Liver (tissue), 10 donors: ENCODE measurements at places on chromosomes 1 and 21. TPM values are rescaled to one million over a fixed set of nuclear protein-coding genes. Genes with fewer than 3 reads are reported as not detected.
A peak's percentile ranks its signal among the peaks of the same experiment; 100 is the strongest.

- no peak for DNase-seq
Observed at GRCh38 chr1:225422795-225423517, 4.9 kb downstream of the LBR start.

DNA sequence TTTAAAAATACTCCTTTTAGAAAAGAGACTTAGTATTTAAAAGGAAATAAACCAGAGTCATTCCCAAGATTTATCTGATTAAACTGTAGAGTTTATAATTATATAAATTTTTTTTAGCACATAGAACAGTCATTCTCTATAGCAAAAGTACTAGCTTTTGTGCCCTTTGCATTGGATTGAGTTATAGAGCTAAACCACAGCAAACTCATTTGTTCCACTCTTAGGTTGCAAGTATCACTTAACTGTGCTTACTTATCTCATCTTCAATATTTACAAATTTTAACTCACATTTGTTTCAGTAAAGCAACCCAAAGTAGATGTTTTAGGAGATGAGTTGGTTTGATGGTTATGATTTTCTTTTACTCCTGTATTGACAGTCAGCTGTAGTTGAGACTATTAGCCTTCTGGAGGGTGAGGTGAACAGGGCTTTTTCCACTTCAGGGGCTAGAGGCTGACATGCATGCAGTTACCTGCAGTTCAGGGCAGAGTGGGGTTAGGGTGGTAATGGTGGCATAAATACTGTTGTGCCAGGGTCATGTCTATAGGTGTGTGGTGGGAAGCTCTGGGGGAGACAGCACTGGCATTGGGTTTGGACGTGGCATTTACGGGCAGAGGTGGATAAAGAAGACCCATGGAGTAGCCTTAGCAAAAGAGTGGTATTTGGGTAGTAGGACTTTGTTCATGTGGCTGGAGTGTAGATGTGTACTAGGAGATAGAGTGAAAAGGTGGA lies 42.1 kb downstream of the DYRK1A start:
- DNase-seq = no peak

GRCh38 chr1:17098446-17099317 lies 20.6 kb downstream of the PADI2 start:
- peak; percentile 50 for DNase-seq

- DNase-seq = no peak
Observed at GRCh38 chr1:208108646-208109330, 135.4 kb downstream of the PLXNA2 start.

- DNase-seq = no peak
Observed at GRCh38 chr1:67939942-67940341, 106.7 kb upstream of the GNG12 start.

The HMCN1 gene
- total RNA-seq = 6.8 TPM
